Tibial nerve (tissue), 4 donors: ENCODE measurements at places on chromosomes 11 and 22. TPM values are rescaled to one million over a fixed set of nuclear protein-coding genes. Genes with fewer than 3 reads are reported as not detected.

DNA sequence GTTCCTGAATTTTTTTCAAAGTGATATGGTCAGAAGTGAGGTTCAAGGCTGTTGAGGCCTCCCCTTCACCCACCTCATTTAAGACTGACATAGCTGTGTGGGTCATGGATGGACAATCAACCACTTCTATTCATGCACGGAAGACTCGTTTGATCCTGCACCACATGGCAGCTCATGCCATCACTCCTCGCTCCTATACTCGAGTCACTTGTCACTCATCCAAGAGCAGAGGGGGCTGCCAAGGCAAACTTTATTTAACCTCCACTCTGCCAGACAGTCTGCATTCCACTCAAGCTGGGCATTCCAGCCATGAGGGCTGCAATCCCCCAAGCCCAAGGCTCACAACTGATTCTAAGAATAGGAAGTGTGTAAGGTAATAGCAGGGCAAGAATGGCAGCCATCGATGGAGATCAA, 34.1 kb downstream of the SNX19 start:
- DNase-seq: no peak

DNA sequence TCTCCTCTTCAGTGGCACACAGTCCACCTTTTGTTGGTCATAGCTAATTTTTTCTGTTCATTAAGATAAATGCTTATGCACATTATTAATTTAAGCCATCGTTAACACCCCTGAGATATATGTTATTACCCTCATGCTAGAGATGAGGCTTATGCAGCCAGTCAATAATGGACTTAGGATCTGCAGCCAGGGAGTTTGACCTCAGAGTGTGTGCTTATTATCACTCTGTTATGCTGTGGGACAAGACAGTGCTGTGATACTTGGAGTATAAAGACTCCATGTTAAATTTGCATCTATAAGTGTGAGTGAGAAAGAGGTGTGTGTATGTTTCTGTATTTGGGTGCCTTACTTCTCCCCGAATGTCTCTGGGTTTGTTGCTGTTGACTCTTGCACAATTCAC, 969.3 kb downstream of the OPCML start:
- DNase-seq: no peak

- DNase-seq: no peak
Observed at GRCh38 chr11:94834911-94835593, 66.9 kb downstream of the AMOTL1 start.

DNA sequence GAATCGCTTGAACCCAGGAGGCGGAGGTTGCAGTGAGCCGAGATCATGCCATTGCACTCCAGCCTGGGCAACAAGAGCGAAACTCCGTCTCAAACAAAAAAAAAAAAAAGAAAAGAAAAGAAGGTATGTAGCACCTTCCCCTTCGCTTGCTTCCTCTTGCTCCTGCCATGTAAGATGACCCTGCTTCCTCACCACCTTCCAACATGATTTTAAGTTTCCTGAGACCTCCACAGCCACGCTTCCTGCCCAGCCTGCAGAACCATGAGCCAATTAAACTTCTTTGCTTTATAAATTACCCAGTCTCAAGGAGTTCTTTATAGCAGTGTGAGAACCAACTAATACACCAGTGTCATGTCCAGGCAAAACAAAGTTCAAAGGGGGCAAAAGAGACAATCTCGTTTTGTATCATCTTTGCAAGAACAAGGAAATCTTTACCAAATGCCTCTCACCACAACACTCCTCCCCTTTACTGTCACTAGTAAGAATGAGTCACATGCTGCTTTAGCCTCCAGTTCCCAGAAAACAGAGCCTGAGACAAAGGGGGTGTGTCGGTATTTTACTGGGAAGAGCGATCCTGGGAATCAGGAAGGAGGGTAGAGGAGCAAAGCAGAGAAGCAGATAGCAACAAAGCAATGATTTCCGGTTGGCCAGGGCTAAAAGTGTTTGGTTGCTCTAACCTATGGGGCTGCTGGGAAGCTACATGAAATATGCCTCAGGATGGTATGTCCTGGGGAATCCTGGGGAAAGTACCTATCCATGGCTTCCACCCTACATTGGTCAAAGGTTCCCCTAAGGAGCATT, 10.5 kb upstream of the MCHR1 start:
- DNase-seq: no peak

HEPHL1 gene
- total RNA-seq: not detected
